Activated CD4-positive, alpha-beta T cell treated with anti-CD3 and anti-CD28 coated beads, Interleukin-2, amount 50 U/mL, for 1 hour (primary cell): ENCODE measurements at places on chromosomes 7 and 10.

DNA sequence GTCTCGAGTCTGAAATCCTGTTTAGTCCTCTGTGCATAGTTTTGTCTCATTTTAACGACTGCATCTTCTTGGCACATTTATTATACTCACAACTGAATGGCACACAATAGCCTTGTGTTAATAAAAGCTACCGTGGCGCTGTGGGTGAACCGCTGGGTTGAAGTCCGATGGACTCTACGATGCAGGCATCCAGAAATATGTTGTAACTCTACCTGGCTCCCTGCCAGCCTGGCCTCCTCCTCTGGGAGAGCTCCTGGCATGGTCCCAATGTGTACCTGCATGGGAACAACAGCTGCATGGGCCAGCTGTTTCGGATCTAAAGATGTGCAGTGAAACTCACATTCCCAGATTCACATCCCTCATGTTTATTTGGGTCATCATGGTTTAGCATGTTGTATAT lies 3.7 kb upstream of the DPYSL4 start:
- no peak for DNase-seq

DNA sequence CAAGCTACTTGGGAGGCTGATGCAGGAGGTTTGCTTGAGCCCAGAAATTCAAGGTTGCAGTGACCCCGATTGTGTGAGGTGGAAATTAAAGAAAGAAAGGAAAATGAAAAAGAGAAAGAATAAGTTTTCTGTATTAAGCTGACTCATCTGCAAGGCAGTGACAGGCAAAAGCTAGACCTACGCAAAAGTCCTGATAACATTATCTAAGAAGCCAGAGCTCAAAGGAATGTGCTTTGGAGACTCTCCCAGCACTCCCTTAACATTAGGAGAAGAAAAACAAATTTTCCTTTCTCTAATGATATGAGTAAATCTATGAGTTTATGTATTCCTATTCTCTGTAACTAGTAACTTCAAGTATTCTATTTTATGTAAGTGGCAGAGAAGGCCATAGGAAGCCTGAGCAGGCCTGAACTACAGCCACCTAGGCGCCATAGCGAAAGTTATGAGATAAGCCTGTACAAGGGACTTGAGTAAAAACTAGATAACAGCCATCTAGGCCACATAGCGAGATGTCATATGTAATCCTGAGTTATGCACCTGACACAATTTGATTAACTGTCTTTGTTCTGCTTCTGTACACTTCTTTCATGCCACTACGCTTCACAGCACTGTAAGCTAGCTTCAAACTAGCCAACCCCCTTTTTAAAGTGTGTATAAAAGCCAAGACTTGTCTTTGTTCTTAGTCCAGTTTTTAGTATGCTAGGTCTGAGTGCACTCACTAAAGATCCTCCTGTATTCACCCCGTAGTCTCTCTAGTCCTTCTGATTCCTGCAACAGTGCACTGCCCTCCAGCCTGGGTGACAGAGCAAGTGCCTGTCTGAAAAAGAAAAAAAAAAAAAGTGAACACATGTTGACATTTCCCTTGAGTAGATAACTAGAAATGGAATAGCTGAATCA lies 9.4 kb upstream of the ZWINT start:
- no peak for DNase-seq

DNA sequence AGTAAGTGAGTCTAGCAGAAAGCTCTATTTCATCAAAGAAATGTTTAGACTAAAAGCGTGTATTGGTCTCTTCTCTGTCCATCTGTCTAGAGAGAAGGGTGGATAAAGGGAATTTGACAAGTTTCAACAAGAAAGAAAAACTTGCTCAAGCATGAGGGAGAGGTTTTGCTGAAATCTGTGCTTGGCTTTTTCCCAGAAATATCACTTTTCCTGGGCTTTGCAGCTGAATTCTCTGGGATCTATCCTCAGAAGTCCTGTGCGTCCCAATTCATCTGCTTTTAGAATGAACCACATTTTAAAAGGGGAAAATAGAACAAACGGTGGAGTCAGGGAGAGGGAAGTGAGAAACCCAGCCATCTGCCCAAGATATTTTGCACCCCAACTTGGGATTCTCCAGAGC lies 59.6 kb upstream of the CELF2 start:
- DNase-seq: no peak

DNA sequence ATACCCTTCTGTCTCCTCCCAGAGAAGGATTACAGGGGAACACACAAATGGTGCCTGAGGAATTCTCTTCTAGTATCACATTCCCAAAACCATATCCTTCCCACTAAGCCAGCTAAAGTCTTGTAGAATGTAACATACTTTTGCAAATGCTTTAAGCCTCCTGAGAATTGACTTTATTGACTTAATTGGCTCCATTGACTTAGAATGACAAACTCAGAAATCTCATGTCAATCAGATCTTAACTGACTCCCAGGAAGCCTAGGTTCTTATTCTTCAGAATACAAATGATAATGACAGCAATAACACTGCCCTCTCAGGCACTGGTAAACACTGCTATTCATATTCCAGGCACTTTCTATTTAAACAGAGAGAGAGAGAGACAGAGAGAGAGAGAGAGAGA lies 356.9 kb upstream of the PRKCQ start:
- no peak for DNase-seq

DNA sequence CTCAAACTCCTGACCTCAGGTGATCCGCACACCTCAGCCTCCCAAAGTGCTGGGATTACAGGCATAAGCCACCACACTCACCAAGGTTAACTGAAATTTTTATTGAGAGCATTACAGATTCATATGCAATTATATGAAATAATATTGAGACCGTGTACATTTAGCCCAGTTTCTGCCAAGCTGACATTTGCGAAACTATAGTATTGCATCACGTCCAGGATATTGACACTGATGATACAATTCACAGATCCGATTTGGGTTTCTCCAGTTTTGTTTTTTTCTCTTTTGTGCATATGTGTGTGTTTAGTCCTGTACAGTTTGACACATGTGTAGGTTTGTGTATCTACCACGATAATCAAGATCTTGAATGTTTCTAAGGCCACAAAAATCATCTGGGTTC lies 627.9 kb upstream of the FOXK1 start:
- DNase-seq: no peak

GRCh38 chr10:93222211-93222754 lies 148.6 kb downstream of the CYP26A1 start:
- no peak for DNase-seq

- no peak for DNase-seq
These were observed 280.0 kb downstream of the REEP3 start for GRCh38 chr10:63801166-63801565.

- no peak for DNase-seq
These were observed 317 bp downstream of the PDZD7 start for GRCh38 chr10:101030496-101031127.

DNA sequence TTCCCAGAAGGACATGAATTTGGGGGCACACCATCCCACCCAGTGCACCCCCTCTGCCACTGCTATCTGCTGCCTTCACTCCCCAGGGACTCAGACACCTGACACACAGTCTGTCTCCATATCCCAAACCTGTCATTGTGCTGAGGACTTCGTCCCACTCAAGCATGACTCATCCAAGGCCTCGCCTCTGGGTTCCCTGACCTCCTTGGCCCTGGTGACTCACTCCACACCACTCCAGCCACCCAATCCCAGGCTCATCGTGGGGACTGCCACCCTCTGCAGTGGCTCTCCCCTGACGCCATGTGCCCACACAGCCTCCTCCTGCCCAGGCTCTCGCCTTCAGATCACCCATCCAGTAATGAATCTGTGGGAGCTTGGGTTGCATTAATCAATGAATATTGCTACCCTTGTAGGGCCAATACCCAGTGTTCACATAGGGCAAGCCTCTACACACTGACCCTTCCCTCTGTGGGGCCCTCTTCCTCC lies 6.6 kb upstream of the INSIG1 start:
- no peak for DNase-seq

GRCh38 chr7:17021205-17021604 lies 139.4 kb upstream of the AGR3 start:
- DNase-seq: no peak

- DNase-seq: no peak
These were observed 300.8 kb downstream of the GRID1 start for GRCh38 chr10:86065711-86066251.

- DNase-seq: no peak
These were observed 647.5 kb downstream of the TYW1 start for GRCh38 chr7:67644151-67644550.

- DNase-seq: no peak
These were observed 65.8 kb downstream of the POU6F2 start for GRCh38 chr7:39043531-39043930.

- DNase-seq: no peak
These were observed at the start of gene DGKI for GRCh38 chr7:137846827-137847567. Gene DGKI (minus strand): TSS chr7:137846974.

GRCh38 chr7:73890555-73891147 lies 29.7 kb downstream of the TMEM270 start:
- no peak for DNase-seq

DNA sequence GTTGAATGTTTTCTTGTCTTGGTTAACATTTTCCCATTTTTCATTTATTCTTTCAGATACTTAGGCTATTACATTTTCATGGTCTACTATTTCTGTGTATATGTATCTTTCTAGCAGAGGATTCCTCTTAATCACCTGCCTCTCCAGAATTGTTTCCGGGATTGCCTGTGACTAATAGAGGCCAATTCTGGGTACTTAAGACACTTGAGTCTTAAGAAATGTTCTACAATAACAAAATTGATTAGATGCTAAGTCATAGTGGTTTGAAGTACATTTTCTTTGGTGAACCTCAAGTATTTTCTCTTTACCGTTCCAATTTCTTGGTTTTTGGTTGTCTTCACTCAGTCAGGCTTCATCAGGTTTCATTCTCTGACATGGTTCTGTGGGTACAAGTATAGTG lies 26.4 kb downstream of the BBS9 start:
- DNase-seq: no peak

DNA sequence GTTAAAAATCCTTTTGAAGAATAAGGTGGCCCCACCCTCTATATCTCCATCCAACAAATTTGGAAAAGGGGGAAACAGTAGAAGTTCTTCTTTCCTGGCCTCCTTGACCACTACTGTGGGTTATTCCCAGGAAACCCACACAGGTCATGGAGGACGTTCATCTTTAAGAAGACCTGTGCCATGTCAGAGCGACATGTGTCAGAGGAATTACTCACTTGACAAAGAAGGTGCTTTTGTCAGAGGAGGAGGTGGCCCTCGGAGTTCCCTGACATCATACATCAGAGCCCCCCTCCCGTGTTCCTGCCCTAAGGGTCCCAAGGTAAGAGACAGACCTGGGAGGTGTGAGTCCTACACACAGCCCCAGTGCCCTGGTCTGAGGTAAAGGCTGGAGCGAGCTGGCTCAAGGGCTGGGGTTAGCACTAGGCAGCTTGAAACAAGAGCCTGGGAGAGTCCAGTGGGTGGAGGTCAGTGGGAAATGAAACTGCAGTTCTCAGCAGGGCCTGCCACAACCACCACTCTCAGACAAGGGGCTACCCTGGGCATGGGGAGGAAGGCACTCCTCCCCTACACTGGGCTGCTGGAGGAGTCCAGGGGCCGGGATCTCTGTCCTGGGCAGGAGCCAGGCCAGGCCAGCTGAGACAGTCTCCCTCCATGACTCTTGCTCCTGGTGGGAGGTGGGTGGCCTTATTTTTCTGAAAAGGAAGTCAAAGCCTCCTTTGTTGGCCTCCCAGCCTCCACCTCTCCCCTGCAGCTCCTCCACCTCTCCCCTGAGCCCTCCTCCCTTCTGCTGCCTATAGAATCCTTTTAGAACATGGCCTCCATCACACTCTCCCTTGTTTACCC lies 21.8 kb upstream of the ZMIZ1 start:
- no peak for DNase-seq

DNA sequence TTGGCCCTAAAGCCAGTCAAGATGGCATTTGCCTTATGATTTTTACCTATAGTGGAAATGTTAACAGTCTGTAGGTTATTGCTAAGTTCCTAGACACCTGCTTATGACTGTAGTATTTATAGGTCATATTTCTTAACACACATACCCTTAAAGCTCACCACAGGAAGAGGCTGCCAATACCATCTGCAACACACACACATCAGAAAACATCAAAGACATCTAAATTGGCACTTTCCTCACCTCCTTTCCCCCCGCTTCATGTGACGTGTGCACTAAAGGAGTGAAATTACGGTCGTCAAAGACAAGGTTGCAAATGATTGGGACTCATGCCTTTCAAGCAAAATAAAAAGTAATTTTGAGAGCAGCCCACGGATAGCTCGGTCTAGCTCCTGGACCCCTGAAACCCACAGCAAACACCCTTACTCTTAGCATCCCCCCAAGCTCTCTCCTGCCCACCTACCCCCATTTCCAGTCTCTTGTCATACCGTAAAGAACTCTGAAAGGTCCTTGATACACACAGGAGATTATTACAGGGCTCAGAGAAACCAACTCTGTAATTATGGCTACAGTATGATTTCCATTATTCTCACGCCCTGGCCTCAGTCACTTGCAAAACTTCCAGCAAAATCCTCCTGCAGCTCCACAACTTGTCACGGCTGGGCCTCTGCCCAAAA lies 90.5 kb downstream of the PLXNA4 start:
- peak; percentile 18 for DNase-seq

DNA sequence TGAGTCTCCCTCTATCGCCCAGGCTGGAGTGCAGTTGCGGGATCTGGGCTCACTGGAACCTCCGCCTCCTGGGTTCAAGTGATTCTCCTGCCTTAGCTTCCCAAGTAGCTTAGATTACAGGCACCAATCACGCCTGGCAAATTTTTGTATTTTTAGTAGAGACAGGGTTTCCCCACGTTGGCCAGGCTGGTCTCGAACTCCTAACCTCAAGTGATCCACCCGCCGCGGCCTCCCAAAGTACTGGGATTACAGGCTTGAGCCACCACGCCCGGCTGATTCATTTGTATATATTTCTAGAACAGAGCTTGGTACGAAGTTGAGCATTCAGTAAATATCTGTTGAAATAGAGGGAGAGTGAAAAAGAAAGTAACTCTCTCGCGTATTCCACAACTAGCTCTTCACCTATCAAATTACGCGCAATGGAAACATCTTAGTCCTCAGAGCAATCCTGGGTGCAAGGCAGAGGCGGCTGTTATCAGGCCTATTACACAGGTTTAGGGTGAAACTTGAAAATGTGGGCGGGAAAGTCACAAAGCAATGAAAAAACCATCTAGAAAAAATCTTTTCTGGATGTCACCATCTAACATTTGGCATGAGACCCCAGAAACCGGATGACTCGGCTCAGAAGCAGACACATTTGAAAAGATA lies 707 bp upstream of the GHITM start:
- DNase-seq: peak; percentile 37

GRCh38 chr7:92634924-92635519 lies 44.8 kb upstream of the FAM133B start:
- DNase-seq: no peak

DNA sequence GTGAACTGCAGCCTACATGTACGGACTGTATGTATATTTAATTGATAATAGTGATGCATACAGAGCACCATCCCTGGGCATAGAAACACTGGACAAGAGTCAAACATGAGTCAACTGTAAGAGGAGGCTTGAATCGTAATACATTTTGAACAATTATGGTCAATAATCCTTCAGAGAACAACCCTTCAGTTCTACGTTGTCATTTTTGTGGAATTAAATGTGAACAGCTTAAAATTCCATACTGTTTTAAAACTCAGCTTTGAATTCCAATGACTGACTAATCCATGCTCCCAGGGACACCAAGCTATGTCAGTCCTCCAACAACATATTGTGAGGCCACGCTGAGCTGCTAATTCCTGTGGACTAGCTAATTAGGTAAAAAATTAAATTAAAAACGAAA lies 41.5 kb upstream of the KMT2E start:
- no peak for DNase-seq

GRCh38 chr7:28076423-28077200 lies 104.0 kb downstream of the JAZF1 start:
- DNase-seq: no peak
